ENCODE measurements at places on chromosomes 4 and X.

DNA sequence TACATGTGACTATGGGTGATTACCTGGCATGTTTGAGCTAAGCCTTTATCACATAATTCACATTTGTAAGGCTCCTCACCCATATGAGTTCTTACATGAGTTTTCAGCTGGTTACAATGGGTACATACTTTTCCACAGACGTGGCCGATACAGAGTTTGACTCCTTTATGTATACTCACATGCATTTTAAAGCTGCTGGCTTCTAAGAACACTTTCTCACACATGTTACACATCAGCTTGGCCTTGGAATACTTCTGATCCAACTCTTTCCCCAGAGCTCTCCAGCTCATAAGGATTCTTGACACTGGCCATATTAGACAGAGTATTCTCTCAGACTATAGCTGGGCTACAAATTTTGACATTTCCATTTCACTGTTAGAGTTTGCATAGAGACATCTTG lies 66.3 kb downstream of the TAB3 start:
- no peak for DNase-seq

DNA sequence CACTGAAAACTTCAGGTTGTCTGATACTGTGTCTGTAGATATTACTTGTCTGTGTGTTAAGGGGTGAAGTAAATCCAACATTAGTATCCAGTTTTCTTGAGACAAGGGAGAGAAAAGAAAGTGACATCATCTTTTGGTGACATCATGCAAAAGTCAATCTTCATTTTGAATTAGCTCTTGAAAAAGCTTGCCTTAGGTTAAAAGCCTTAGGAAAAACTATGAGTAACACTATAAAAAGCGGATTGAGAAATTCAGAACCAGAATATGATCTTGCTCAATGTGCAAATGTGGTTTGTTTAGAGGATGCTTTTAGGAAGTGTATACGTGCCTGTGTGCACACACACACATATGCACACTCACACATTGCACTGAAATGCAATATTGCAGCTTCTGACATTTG lies 345.8 kb upstream of the CASK start:
- DNase-seq, result no peak

- DNase-seq, result no peak
These were observed 77.1 kb downstream of the STARD8 start for GRCh38 chrX:68724531-68725020.

DNA sequence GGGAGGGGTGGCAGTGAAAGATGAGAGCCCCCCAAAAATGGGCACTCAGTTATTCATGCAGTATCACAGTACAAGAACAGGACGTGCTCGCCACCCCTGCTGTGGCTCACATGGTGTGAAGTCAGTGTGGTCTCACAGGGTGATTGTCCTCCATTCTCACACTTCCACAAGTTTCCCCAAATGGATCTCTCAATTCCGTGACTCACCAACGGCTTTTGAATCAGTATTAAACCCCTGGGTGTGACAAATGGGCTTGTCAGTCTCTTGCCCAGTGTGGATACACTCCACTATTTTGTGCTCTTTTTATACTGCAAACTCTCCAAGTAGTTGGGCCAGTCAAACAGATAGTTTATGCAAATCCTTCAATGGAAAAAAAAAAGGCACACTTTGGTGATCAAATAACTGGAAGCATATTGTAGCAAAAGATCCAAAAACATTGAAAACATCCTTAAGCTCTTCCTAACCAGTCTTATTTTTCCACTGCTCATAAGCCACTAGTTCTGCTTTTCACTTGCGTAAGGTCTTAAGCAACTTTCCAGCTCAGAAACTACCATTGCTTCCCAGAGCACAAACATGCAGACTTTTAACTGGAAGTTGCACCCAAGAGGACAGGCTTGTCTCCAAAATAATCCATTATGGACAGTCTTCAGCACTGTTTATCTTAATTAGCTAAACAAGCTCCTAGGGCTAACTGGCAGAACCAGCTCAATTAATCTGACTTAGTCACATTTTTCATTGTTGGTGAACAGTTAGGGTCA lies 365.7 kb downstream of the PPP3CA start:
- DNase-seq, result no peak

- no peak for DNase-seq
These were observed 201.0 kb upstream of the MAMLD1 start for GRCh38 chrX:150162141-150162540.

GRCh38 chrX:109990582-109991276 lies 12.2 kb upstream of the TMEM164 start:
- DNase-seq, result no peak

GRCh38 chrX:66553973-66554372 lies 84.9 kb downstream of the EDA2R start:
- no peak for DNase-seq

- DNase-seq, result no peak
These were observed 202.9 kb upstream of the SLC7A11 start for GRCh38 chr4:138445098-138445497.

DNA sequence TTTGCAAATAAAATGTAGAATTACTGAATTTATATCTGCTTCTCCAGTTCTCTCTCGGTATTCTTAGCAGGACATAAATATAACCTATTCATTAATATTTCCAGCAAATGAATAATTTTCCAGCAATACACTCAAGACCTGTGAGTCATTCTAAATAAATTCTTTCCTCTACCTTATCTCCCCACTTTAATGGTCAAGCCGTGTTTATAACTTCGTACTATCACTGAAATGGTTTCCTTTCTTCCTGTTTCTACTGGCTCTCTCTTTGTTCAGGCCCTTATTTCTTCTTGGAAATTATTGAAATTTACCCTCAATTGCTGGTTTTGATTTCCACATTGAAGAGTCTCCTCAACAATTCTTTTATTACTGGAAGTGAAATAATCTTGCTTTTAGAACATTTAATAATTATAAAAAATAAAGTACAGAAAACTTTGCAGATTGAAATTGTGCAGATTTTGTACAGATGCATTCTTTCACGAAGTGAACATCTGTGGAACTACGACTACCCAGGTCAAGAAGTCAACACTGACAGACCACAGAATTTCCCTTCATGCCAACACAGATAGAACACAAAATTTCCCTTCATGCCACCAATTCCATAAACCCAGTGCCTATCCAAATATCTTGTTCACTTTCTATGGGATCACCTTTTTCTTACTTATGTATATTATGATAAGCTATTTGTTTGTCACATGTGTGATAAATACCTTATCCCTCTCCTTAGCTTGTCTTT lies 205.7 kb downstream of the FAT4 start:
- DNase-seq, result no peak

DNA sequence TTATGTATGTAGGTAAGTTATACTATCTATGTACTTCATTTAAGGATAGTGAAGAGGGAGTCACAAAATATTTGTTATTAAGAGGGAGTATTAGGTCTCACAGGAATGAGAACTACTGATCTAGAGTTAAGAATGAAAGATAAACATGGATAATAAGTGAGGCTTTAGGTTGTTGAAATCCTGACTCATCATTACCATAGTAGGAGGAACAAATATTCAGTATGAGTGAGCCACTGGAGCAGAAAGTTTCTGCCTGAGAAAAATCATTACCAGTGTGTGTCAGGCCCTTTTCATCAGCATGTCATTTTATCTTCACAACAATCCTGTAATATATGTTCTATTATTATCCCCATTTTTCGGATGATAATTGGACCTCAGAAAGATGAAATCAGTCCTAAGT lies 27.2 kb upstream of the IGSF1 start:
- no peak for DNase-seq

GRCh38 chrX:134670134-134670924 lies 12.1 kb upstream of the PLAC1 start:
- DNase-seq, result no peak

DNA sequence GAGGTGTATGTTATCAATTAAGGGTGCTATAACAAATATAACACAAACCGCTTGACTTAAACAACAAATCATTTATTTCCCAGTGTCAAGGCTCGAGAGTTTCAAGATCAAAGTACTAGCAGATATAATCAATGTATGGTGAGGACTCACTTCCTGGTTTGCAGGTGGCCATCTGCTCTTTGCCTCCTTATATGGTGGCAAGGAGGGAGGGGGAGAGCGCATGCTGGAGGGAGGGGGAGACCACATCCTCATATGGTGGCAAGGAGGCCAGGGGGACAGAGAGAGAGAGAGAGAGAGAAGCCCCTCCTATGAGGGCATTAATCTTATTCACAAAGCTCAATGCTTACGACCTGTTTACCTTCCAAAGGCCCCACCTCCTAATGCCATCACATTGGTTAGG lies 372.3 kb upstream of the SPOCK3 start:
- DNase-seq, result no peak

GRCh38 chr4:185880571-185880970 lies 68.6 kb upstream of the SORBS2 start:
- DNase-seq, result no peak

DNA sequence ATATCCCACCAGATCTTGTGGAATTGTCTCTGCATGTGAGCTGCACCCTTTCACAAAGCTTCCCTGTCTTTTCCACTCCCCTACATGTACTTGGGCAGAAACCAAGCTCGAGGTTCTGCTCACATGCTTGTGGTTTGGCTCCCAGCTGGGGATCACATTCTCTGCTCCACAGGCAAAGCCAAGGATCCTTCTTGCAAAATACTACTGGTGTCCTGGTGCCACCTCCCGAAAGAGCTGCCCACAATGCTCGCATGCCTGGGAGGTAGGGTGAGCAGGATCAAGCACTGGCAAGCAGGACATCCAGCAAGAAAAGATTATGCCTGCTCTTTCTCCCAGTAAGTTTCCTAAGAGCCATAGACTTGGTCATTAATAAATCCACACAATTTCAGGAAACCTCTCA lies 45.1 kb upstream of the PPARGC1A start:
- DNase-seq, result no peak

- no peak for DNase-seq
These were observed 710.7 kb upstream of the SLIT2 start for GRCh38 chr4:19540859-19541540.

- DNase-seq, result no peak
These were observed 72.4 kb downstream of the FBXO8 start for GRCh38 chr4:174210952-174211490.

- no peak for DNase-seq
These were observed 816.1 kb downstream of the CCSER1 start for GRCh38 chr4:90943311-90943710.

GRCh38 chrX:154092371-154092770 lies 5.1 kb downstream of the MECP2 start:
- no peak for DNase-seq

DNA sequence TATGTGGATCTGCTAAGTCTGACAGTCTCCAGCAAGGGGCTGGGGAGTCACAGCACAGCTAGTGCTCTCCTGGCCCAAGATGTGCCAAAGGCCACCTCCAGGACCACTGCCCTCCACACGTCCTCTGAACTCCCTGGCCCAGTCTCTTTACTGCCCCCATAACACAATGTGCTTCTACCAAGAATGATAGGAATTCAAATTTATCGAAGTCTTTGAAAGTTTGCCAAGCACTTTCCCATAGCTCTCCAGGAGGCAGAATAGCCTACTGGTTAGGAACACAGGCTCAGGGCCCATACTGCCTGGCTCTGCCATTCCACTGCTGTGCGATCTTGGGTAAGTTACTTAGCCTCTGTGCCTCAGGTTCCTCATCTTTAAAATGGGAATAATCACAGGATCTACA lies 86.7 kb downstream of the NHSL2 start:
- no peak for DNase-seq

DNA sequence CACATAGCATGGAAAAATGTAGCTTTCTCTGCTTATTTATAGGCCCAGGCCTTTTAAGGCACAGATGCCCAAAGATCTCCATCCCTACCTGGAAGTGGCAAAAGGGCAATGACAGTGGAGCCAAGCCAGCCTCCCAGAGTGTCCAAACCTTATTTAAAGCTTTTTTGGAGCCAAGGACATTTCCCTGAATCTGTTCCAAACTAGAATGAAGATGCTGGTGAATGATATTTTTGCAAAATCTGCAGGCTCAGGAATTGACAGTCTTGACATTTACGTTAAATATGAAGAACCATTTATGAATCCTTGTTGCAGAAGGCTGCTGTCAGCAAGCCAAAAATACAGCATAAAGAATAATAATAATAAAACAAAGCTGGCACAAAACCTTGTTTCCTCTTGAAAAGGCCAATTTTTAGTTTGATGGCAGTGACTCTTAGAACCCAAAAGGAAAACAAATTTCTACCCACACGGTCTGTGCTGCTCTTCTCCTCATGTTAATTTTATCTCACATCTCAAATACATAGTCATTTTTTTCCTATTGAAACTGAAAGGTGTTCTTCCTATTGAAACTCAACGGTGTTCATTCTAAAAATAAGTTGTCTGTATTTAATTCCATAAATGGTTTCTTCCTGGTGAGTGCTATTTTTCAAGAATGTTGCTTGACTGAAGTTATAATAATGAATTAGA lies 206.3 kb upstream of the TBL1X start:
- DNase-seq, result no peak

GRCh38 chr4:114420069-114420468 lies 178.5 kb upstream of the UGT8 start:
- DNase-seq, result no peak

DNA sequence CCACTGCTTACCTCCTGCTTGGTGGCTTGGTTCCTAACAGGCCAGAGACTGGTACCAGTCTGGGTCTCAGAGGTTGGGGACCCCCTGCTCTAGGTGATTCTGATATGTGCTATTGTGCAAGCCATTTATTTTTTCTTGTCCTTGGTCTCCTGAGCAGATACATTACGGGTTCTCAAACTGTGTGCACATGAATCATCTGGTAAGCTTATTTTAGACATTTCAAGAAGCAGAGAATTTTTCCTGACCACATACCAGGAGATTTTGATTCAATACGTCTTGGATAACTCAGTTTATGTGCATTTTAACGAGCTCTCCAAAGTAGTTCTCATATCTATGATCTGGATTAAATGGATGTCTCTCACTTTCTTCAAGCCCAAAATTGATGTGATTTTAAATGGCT lies 77.2 kb downstream of the FHIP1A start:
- DNase-seq, result no peak

DNA sequence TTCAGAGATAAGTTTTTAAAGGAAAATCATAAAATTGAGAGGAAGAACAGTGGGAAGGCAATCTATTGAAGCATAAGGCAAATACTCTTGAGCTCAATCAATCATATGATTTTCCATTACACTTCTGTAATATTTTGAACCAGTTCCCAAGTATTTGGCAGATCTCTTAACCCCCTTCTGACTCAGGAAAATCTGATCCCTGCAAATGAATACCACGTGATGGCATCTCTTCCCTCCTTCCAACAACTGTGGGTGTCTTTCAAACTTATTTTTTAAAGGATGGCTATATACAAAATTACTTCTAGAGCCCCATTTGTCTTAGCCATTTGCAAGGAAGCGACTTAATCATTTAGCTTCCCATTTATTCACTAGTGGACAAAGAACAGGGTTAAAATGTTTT lies 41.9 kb downstream of the AMOT start:
- no peak for DNase-seq

DNA sequence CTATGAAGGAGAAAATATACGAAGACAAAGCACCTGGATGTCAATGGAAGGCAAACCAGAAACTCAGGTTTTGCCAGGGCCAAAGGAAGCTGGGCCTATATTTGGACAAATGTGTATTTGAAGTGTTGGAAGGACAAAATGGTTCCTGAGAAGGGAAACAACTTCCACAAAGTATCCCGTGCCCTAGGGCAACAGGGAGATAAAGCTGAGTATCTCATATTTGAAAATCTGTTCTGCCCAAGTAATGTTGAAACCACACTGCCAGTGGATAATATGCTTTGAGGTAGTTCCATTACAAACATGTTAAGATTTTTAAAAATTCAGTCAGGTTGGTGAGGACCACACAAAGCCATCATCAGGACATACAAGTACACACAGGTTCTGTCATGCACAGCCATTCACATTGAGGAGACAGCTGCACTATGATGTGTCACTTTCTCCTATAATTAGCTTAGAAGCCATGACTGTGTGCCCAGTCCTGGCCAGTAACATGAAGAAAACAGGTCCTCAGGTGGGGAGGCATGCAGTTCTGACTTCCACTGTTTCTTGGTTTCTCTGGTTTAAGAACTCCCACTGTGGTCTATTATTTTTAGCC lies 116.4 kb downstream of the PWWP3B start:
- DNase-seq, result no peak

Measured in stimulated activated CD4-positive, alpha-beta T cell treated with anti-CD3 and anti-CD28 coated beads, Interleukin-1b, Interleukin-23, amount 100 ng/mL, for 1 hour (primary cell).